ENCODE measurements at places on chromosomes 16 and 17. TPM values are rescaled to one million over a fixed set of nuclear protein-coding genes. Genes with fewer than 3 reads are reported as not detected.

DNA sequence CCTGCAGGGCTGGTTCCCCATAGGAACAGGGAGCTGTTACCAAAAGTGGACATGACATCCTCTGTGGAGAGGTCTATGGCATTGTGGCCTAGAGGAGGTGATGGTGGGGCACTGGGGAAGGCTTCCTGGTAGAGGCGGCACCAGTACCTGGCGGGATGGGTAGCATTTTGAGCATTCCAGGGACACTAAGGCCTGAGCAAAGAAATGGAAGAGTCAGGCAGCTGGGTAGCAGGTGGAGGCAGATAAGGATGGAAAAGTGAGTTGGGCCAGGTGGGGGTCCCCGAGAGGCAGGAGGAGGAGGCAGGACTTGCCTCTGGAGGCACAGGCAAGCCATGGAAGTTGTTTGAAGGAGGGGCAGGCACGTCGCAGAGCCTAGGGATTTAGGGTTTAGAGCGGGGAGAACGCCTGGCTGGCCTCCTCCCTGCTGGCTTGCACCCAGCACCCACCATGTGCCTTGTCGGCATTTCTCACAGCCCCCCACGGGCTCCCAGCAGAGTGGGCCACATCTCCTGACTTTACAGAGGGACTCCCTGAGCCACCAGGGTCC, 5.1 kb upstream of the ADCY7 start:
- DNase-seq: no peak

GRCh38 chr16:59330019-59330670, 596.0 kb upstream of the GOT2 start:
- peak; percentile 1 for DNase-seq

- no peak for DNase-seq
These were observed 227.3 kb downstream of the CCDC182 start for GRCh38 chr17:57517632-57518456.

GRCh38 chr16:53905028-53905427, 201.1 kb downstream of the FTO start:
- DNase-seq: no peak

DNA sequence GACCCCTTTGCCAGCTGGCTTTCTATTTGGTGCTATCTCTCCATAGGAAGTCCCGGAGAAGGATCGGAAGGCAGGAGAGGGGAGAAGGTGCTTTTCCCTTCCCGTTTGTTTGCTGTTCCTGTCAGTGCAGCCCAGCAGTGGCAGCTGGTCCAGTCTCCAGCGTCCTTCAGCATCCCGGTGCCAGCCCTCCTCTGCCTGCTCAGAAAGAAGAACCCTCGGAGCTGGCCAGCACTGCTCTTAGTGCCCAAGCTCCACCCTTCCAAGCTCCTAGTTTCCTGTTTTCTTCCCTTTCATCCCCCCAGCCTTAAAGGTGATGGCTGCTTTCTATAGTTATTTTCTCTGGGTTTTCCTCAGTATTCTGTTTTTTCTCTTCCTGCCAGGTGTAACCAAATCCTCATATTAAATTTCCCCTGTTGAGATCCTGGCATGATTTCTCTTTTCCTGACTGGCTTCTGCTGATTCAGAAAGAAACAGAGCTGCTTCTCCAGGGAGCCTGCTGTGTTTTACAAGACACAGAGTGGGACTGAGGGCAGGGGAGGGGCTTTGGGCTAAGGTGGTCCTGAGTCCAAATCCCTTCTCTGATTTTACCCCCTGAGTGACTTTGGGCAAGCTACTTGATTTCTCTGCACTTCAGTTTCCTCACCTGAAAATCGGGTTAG, 186.8 kb downstream of the COPRS start:
- DNase-seq: no peak

DNA sequence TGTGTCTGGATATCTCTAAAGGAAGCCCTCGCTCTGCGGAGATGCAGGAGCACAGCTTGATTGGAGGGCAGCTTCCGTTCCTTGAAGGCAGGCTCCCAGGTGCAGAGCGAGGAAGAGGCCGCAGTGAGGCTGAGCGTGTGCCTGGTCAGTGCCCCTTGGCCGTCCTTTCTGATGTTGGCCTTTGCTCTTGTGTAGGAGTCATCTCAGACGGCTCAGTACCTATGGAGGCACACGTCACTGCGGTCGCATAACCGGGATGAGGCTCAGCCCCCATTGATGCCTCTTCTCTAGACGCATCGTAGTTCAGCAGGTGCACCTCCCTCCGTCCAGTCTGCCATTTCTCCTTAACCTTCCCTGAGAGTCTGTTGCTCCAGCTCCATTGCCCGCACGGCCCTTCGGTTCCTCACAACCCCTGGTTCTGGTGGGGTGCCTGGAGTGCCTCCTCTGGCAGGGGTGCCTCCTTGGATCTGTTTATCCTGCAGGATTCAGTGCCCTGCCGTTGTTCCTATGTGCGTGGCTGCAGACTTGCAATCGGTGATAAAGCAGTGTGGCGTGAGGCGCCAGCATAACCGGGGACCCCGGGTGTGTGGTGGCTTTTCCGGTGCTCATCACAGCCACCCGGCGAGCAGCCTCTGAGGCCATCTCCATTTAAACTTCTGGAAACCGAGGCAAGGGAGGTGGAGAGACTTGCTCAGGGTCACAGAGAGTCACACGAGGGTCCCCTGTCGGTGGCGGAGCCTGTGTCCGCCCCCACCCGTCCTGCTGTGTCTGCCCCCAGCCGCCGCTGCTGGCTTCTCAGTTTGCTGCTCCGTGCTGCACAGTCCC, 188.8 kb upstream of the CHMP6 start:
- DNase-seq: peak; percentile 57

- DNase-seq: peak; percentile 87
These were observed 7.9 kb downstream of the PNPO start for GRCh38 chr17:47949197-47949759.

DNA sequence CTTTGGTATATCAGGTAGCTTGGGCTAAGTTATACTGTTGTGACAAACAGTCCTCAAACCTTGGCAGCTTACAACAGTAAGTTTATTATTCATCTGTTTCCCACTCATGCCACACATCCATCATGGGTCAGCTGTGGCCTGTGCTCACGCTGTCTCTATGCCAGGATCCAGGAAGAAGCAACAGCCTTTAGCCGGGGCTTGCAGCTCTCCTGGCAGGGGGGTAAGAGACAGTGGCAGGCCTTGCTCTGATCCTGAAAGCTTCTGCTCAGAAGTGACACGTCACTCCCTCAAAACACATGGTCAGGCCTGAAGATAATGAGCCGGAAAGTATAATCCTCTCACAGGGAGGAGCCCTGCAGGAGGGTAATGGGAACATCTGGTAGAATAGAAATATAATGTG, 377.6 kb downstream of the CPPED1 start:
- DNase-seq: no peak

DNA sequence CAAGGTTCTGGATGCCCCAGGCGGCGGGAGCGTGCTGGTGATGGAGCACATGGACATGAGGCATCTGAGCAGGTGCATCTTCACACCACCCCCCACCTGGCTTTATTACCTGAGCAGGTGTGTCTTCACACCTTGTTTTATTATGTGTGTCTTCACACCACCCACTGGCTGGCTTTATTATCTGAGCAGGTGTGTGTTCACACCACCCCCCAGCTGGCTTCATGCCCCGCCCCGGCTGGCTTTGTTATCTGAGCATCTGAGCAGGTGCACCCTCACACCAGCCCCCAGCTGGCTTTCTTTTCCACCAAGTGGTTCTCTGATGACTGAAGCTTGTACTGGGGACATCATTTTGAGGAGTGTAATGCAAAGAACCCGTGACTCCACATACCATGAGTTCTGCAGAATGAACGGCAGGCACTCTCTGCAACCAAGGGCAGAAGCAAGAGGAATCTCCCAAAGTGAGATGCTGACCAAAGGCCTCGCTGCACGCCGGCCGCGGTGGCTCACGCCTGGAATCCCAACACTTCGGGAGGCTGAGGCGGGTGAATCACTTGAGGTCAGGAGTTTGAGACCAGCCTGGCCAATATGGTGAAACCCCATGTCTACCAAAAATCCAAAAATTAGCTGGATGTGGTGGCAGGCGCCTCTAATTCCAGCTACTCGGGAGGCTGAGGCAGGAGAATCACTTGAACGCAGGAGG, 2.6 kb downstream of the FN3KRP start:
- no peak for DNase-seq

DNA sequence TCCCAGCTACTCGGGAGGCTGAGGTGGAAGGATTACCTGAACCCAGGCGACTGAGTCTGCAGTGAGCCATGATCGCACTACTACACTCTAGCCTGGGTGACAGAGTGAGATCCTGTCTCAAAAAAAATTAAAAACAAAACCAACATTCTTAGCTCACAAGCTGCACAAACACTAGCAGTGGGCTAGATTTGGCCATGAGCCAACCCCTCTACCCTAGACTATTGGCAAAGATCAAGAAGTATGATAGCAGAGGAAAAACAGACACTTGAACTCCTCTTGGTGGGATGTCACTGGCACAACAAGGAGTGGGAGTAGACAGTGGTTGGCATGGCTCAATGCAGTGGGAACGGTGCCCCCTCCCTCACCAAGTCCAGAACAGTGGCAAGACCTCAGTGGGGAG, 19.6 kb upstream of the RIPOR1 start:
- DNase-seq: no peak

DNA sequence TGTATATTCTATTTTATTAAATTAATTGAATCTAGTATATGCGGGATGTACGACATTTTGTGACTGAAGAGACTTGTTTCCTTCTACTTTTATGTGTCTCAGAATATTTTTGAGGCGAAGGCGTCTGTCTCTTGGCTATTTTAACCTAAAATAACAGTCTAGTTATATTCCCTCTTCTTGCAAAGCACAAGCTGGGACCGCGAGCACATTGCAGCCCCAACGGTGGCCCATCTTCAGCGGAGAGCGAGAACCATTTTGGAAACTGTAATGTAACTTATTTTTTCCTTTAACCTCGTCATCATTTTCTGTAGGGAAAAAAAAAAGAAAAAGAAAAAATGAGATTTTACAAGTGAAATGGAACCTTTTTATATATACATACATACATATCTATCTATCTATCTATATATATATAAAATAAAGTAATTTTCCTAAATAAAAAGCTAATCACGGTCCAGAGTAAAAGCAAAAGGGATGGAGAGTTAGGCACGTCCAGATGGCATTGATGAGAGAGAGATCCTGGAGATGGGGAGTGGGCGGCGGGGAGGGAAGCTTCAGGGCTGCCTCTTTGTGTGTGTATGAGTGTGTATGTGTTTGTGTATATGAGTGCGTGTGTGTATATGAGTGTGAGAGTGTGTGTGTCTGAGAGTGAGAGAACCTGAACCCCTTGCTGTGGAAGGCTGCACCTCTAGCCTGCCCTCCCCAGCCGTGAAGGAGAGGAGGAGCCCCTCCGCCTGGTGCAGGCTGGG, 7.5 kb upstream of the ABCC3 start:
- no peak for DNase-seq

Gene FAHD1
- 22.4 TPM for total RNA-seq

Gene CCL7
- 3.7 TPM for total RNA-seq

Gene STARD3
- total RNA-seq: 66.1 TPM

Gene CX3CL1
- total RNA-seq: 20.3 TPM

Gene SPATA32
- not detected for total RNA-seq

Gene KRT17
- 14.2 TPM for total RNA-seq

Gene BORCS6
- total RNA-seq: 8.8 TPM
